ENCODE measurements at places on chromosomes 13 and 19. TPM values are rescaled to one million over a fixed set of nuclear protein-coding genes. Genes with fewer than 3 reads are reported as not detected.
A peak's percentile ranks its signal among the peaks of the same experiment; 100 is the strongest.

Gene GPR12
- not detected for total RNA-seq

Gene ARHGAP45
- total RNA-seq: 40.3 TPM

Gene S1PR4
- total RNA-seq: 2.1 TPM

Gene MBD3L2
- total RNA-seq: not detected

Gene MAB21L1
- 0.17 TPM for total RNA-seq

Gene CD209
- total RNA-seq: under 0.01 TPM

Gene ZFP28
- 8.1 TPM for total RNA-seq

Gene PSG4
- 0.14 TPM for total RNA-seq

Gene A1BG
- total RNA-seq: 12.4 TPM

Gene TGFBR3L
- 0.19 TPM for total RNA-seq

- DNase-seq: no peak
Observed at GRCh38 chr13:41457589-41458186, 338 bp downstream of the RGCC start.

- no peak for DNase-seq
Observed at GRCh38 chr19:10642473-10643171, 11.5 kb upstream of the ILF3 start.

DNA sequence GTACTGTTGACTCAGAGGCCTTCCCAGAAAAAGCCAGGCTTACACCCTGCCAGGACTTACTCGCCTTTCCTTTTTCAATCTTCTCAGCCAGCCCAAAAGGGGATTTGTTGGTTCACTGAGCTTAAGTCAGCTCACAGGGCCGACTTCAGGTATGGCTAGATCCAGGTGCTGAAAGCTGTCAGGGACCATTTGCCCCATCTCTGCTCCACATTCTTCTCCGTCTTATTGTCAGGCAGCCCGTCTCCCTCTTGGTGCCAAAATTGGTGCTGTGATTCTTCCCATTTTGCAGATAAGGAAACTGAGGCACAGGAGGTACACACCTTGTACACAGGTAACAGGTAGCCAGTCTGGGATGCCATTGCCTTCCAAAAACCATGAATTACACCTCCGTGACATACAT lies 2.4 kb downstream of the C19orf38 start:
- no peak for DNase-seq

DNA sequence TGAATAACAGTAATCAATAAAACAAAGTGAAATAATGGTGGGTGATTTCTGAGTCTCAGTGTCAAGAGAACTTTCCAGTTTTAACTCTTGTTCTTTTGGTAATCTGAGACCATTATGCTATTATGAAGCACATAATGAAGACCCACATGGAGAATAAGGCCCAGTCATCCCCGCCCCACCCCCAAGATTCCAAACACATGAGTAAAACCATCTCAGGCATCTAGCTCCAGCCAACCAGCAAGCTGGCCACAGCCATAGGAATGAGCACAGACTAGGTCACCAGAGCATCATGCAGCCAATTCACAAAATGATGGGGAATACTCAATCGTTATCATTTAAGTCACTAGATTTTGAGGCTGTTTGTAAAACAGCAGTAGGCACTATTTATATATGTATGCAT lies 1769.0 kb upstream of the PCDH20 start:
- DNase-seq: no peak

DNA sequence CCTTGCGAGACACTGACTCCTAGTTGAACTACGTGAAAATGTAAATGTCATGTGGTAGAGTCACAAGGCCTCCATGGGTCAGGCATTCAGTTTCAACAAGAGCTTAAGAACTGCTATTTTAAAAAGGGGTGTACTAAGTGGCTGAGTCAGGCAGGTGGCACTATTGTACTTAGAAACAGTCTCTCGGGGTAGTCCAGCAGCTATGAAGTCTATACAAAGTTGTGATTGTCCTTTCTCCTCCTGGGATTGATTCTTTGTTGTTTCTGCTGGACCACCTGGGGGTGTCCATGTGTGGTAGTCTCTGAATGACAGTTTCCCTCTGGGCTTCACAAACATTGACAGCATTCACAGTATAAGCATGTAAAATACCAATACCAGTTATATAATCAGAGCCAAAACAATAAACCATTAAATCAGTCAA lies 33.0 kb downstream of the UGGT2 start:
- peak; percentile 88 for DNase-seq

DNA sequence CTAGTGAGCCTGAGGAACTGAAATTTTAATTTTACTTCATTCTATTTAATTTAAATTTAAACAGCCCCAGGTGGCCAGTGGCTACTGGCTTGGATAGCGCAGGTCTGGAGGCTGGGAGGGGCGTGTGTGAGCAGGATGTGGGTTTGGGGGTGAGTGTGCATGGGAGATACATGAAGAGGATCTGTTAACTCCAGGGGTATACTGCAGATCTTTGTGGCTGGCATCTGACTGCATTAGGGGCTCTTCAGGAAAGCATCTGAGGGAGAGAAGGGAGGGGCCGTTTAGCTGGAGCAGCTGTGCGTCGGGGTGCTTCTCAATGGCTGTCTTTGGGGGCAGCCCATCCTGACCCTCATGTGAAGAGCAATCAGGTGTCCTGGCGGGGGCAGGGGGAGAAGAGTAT lies 6.8 kb downstream of the SHANK1 start:
- DNase-seq: no peak

- peak; percentile 100 for DNase-seq
Observed at GRCh38 chr19:10653732-10654609, at the start of gene ILF3. TSS of gene ILF3 (plus strand) at chr19:10654346. CDS start at chr19:10670606, 16,260 bp downstream.

- DNase-seq: peak; percentile 68
Observed at GRCh38 chr19:19214892-19215291, 3.1 kb downstream of the NCAN start.

GRCh38 chr13:65966991-65967451 lies 1263.1 kb downstream of the PCDH9 start:
- DNase-seq: peak; percentile 13

GRCh38 chr19:33375156-33375836 lies 1.8 kb downstream of the CEBPG start:
- DNase-seq: no peak

GRCh38 chr13:50144246-50145160 lies 129.3 kb downstream of the KCNRG start:
- DNase-seq: no peak

- DNase-seq: no peak
Observed at GRCh38 chr19:37719927-37720265, 335 bp upstream of the ZNF607 start.

DNA sequence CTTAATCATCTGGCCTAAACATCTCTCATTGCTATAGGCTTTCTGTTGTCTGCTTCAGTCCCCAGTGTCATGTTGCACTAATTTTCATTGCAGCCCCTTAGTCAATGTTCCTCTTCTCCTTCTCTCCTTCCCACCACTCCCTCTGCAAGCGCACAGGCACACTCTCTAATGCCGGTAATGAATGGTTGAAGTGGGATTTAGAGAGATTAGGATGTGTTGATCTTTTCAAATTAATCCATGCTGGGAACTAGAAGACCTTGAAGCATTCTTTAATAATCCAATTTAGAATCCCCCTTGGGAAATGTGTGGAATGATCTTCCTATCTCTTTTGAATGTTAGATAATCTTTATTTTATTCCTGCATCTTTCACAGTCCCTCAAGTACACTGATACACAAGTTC lies 33.2 kb upstream of the NDFIP2 start:
- DNase-seq: no peak

DNA sequence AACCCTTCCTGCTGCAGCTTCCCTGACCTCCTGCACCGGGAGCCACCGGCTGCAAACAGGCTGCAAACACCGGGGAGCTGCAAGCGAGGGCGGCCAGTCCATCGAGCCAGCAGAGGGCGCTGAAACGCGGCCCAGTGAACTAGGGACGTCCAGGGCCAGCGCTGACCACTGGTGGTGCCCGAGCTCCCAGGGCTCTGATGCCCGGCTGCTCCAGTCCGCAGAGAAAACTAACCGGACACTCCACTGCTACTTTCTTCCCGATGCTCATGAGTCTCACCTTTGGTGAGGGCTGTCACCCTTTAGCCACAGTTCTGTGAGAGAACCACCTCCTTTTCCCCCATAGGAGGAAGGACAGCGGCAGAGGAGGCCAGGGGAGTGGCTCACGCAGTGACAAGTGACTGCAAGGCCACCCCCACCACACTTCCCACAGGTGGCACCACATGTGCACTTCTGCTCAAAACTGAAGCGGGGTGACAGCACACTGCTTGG lies 82.8 kb upstream of the MTIF3 start:
- peak; percentile 89 for DNase-seq

DNA sequence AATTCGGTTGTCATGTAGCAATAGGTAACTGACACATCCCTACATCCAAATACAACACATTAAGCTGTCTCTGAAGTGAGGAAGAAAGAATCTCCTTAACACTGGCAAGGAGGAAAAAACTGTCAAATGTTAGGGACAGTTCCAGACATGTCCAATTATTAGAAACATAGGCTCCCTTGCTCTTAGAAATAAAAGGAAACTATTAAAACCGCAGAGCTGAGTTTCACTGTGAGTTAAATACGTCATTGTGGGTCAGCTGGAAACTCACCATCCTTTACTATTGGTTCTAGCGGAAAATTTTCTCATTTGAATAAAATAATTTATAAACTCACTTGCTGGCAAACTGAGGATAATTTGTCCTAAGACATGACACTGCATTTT lies 40.7 kb downstream of the STARD13 start:
- DNase-seq: no peak

GRCh38 chr13:59279576-59279975 lies 884.2 kb downstream of the DIAPH3 start:
- DNase-seq: no peak

DNA sequence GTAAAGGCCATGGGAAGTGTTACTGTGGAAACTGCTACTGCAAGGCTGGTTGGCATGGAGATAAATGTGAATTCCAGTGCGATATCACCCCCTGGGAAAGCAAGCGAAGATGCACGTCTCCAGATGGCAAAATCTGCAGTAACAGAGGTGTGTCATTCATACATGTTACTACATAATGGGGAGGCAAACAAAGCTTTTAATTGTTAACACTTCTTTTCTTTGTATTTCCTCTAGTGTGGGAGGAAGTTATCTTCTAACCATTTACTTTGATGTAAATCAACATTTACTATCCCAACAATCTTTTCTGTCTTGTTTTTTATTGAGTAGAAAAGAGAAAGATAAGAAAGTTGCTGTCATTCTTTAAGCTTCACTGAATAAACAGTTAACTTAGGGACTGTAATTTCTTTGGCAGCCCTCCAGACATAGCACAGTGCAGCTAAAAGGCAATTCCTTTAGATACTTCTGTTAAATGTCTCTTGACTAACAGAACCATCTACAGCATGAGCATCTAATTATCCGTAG lies 126.9 kb downstream of the ITGBL1 start:
- peak; percentile 64 for DNase-seq

DNA sequence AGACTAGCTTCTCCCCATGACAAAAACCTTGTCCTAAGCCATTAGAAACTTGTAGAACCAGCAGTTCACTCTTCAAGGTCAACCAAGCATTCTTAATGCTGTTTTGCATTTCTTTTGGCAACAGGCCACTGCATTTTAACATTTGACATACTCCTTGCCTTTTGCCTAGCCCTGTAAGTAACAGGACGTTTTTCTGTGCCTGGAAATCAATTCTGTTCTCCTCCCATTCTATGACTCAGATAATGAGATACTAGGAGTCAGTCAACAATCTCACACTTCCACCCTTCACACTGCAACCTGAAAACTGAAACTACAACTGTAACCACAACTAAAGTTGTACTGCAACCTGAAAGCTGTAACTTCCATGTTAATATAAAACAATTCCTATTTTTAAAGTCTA lies 268.7 kb downstream of the MZT1 start:
- DNase-seq: no peak

DNA sequence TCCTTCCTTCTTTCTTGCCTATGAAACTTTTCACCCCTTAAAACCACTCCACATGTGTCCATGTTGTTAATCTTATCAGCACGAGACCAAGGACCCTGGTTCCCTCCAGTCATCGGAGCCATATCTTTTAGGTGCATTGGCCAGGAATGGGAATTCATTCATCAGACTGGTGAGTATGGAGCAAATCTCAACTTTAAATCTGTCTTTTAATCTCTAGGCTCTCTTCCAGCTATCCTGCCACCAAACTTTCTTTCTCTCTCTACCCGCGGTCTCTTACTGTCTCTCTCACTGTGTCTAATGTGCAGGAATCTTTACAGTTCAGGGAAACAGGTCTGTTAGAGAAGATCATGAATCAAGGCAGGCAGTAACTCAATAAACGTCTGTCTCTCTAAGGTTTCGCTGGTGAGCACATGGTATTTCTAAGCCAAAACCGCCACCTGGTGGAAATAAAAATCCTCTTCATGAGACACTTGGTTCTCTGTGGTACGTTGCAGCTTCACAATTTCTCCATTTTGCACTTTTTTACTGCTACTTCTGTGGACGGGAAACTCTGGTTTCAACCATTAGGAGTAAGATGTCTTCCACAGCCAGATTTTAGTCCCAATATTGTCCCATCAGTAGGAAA lies 16.1 kb downstream of the LGALS16 start:
- peak; percentile 72 for DNase-seq

GRCh38 chr13:114031631-114032030 lies 57.8 kb upstream of the C13orf46 start:
- no peak for DNase-seq
